ENCODE measurements at places on chromosomes 4 and X.

DNA sequence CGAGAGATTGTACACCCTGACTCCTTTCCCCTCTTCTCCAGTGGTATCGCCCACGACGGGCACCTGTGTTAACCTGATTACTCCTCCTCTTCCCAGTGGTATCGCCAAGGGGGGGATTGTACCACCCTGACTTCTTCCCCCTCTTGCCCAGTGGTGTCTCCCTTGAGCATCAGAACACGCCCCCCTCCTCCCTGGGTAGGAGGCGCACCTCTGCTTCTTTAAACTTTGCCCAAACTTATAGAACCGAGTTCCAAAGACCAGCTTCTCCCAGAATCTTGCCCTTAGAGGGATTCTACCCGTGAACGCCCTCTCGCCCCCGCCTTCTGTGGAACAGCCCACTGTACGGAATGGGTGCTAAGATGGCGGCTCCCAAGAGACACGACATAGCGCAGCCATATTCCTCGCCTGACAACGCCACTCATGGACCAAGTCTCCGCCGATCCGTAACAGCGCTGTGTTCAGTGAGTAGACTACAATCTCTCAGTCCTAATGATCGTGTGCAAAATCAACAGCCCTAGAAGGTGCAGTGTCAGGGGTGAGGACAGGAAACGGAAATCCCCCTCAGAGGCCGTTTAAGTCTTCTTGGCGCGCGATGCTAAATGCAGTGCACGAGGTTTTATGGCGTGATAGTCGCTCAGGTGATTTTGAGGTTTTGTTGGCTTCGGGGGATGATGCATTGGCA, 4.2 kb upstream of the ZNF157 start:
- peak; percentile 94 for DNase-seq

- no peak for DNase-seq
These were observed 215.9 kb upstream of the GIMD1 start for GRCh38 chr4:106584337-106584989.

GRCh38 chrX:74346088-74346487, 42.1 kb downstream of the ZCCHC13 start:
- peak; percentile 89 for DNase-seq

- no peak for DNase-seq
These were observed 41.0 kb upstream of the KLHL34 start for GRCh38 chrX:21699136-21699535.

GRCh38 chr4:55675196-55675793, 39.2 kb upstream of the NMU start:
- DNase-seq, result no peak

DNA sequence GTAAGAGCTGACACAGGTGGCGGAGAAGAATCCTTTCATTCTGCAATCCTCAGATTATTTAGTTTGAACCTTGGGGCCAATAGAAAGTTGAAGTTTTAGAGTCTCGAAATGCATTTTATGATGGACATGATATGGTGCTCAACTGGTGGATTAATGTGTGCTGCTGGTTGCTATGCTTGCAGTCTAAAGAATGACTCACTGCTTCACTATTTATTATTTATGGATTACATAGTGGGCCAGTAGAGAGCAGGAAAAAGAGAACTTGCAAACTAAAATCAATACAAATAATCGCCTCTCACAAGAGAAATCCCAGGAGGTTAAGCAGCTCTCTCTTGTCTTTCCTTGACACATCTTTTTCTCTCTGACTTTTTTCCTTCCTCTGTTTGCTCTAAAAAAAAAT, 2326.8 kb upstream of the AGA start:
- no peak for DNase-seq

- DNase-seq, result no peak
These were observed 855.0 kb upstream of the GRID2 start for GRCh38 chr4:91448668-91449330.

GRCh38 chr4:56649445-56650261, 31.4 kb downstream of the HOPX start:
- peak; percentile 28 for DNase-seq

DNA sequence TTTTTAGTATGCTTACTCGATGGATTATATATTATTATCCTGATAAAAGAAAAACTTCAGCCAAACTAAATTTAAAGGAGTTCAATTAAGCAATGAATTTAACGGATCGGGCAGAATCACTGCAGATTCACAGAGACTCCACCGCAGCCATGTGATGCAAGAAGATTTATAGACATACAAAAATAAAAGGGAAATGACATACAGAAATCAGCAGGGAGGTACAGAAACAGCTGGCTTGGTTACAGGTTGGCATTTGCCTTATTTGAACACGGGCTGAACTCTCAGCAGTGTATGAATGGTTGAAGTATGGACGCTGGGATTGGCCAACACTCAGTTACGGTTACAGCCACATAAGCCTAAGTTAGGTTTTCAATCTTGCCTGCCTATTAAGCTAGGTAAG, 35.4 kb upstream of the DHRSX start:
- DNase-seq, result peak; percentile 90

- DNase-seq, result peak; percentile 73
These were observed 6.2 kb upstream of the HPSE start for GRCh38 chr4:83340692-83341343.

DNA sequence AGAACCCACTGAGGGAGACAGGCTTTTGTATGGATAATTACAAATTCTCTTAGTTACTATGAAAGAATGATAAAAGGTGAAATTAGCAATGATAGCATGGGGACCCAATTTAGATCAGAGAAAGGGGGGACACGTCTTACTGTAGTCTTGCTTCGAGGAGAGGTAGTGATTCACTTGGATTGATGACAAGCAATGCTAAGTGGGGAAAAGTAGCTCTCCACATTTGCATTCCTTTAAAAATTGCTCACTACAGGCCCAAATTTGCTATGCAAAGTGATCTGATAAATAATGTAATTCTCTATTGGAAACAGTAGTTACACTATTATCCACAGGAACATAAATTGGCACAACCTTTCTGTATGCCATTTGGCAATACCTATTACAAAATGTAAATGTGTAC, 42.5 kb upstream of the MAP3K15 start:
- no peak for DNase-seq

GRCh38 chr4:80069837-80070731, 2.9 kb downstream of the ANTXR2 start:
- DNase-seq, result no peak

DNA sequence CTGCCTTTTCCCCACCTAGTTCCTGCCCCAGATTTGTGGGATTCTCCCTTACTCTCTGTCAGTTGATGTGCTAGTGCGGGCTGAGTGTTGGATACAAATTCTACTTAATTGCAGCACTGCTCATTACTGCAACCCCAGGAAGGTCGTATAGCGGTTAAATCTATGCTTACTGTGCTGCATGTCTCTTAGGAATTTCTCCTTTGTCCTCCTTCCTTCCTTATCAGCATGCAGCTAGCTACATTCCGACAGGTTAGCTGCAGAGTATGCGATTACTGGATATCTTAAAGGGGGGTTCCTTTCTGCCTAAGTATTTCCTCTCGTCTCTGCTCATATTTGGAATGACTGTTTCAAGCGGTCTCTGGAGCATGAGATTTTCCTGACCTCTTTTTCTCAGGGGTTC, 662.8 kb downstream of the TLL1 start:
- DNase-seq, result no peak

- DNase-seq, result no peak
These were observed 266.0 kb upstream of the IL1RAPL1 start for GRCh38 chrX:28321286-28321685.

- DNase-seq, result no peak
These were observed 441 bp upstream of the ARHGAP4 start for GRCh38 chrX:153926552-153926857.

- peak; percentile 39 for DNase-seq
These were observed at the start of gene ZFX for GRCh38 chrX:24149351-24150050. Gene ZFX (plus strand): TSS chrX:24149729. CDS start chrX:24172743, 23,014 bp downstream.

GRCh38 chrX:7941390-7942042, 14.3 kb upstream of the PNPLA4 start:
- no peak for DNase-seq
